Activated CD4-positive, alpha-beta memory T cell treated with anti-CD3 and anti-CD28 coated beads, Interleukin-2, amount 10 ng/mL, durations not matched to agents 7 days and 5 days (primary cell): ENCODE measurements at places on chromosomes 13 and 19. TPM values are rescaled to one million over a fixed set of nuclear protein-coding genes. Genes with fewer than 3 reads are reported as not detected.

The OR7A17 gene
- not detected for total RNA-seq

The MBD3L2 gene
- total RNA-seq = not detected

The SHD gene
- not detected for total RNA-seq

The GSX1 gene
- not detected for total RNA-seq

The LIM2 gene
- not detected for total RNA-seq

The SLC46A3 gene
- total RNA-seq = 9.6 TPM

The ZNF177 gene
- 0.60 TPM for total RNA-seq

The IQCN gene
- total RNA-seq = 1.6 TPM

The ZNF562 gene
- total RNA-seq = 22.5 TPM

The KIR3DL1 gene
- total RNA-seq = not detected

The NFKBIB gene
- total RNA-seq = 40.2 TPM

The TECR gene
- 171 TPM for total RNA-seq

The ZNF667 gene
- not detected for total RNA-seq
